ENCODE measurements at places on chromosomes 7 and 10.

DNA sequence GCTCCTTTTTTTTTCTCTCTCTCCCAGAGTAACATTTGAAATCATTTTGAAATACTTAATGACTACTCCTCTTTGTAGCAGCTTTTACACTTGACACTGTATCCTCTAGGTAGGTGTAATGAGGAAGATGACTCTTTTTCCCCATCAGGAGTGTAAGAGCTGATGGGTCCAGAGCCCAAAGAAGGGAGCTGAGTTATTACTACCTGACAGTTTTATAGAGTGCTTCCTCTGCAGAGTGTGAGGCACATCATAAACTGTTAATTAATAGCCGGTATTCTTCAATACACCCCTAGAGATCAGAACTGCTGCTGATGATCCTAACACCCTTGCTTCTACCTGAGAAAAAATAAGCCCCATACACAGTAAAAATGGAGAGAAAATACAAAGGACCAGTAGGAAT is 279.8 kb upstream of the SEMA3A start:
- no peak for DNase-seq

DNA sequence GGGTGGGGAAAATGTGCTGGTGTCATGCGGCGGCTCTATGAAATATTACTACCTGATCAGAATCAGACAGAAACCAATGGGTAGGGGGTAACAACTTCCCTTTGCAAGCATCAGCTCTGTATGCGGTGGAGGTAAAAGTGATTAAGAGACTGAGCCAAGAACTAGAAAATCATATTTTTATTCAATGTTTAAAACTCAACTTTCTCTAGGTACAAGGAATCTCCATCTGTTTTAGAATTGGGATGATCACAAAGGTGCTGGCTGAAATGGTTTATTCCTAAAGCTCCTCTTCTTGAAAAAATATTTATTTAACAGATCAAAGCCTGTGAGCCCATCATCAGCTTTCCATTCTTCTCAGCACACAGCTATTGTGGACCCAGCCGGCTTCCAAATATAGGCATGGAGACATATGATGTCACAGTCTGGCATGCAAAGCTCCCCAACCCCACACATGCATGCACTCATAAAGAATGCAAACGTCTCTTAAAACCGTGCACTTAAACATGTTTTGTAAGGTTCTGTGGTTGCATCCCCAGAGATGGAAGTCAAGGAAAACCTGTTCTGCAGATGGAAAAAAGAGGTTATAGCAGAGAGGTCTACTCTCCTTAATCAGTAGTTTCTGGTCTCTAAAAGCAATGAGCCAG is 126.0 kb downstream of the SKIDA1 start:
- DNase-seq, result no peak

DNA sequence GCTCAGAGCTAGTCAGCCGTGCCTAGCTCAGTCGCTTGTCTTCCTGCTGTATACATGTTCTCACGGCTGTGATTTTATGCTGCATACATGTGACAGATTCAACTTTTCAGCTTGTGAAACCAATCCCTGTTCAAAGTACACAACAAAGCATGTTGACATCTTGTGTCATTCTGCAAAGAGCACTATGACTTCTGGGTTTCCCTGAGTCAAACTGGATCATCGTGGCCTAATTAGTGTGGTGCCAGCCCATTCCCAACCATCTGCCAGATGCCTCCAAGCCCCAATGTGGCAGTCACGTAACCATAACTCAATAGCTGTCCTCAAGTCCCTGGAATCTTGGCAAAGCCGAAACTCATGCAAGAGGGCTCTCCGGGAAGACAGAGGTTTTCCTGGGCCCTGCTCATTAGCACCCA is 144.8 kb downstream of the MYOF start:
- DNase-seq, result no peak

- DNase-seq, result no peak
Measured at GRCh38 chr10:52348037-52348564, 34.0 kb downstream of the DKK1 start.

DNA sequence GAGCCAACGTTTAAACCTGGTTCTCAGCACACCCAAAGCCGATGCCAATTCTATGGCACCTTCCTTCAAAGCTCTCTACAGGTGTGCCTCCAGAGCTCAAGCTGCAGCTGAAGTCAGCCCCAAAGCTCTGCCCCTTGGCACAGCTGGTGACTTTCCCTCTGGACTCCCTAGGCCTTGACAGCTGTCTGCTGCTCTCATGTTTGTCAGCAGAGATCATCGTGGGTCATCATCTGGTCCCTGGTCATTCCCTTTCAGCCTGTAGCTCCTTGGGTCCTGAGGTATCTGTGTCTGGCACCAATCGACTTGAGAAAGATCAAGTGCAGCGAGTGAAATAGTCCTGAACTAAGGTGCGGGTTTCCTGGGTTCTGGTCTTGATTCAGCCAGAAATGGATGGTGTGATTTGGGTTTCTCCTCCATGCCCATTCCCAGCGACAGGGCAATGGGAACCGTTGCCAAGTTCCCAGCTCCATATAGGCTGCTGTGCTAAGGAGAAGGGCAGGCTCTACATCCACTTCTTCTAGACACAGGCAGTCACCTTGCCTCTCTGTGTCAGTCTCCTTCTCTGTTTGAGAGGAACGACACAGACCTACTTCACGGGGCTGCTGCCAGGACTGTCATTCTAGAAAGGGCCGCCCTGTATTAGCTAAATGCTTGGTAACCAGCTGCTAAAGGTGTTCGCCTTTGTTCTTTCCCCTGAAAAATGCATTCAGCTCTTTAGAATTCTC is 3.6 kb downstream of the PKD1L1 start:
- no peak for DNase-seq

DNA sequence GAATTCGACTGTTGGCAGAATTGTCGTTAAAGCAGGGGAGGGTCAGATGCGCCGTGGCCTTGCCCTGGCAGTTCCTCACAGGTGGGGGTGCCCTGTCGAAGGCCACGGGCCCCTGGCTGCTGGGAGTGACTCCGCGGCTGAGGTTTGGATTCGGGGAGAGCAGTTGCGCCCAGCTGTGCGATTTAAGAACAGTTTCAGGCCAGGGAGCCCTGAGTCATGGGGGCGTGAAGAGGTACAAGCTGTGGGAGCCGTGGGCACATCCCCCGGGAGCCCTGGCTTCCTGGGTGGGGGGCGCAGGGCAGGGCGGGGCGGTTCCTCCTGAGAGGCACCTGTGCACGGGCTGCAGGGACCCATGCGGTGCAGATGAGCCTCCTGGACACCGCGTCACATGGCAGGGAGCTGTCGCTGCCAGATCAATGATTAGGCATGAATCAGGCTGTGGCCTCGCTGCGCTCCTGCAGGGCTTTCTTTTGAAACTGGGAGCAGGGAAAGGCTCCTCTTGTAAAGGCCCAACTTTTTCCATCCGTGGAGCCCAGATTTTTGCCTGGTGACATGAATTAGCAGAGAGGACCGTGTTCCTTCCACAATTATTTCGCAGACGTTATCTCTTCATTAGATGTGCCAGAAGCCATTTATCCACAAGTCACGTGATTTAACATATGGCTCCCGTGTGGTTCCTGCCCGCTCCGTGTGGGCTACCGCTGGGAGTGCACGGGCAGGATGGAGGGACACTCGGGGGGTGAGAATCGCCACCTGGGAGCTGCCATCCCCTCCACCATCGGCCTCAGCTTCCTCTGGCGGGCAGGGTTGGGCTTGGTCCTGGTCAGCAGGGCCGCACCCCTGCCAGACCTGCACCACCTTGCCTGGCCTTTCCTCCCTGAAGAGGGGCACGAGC is 918 bp downstream of the PWWP2B start:
- DNase-seq, result no peak

DNA sequence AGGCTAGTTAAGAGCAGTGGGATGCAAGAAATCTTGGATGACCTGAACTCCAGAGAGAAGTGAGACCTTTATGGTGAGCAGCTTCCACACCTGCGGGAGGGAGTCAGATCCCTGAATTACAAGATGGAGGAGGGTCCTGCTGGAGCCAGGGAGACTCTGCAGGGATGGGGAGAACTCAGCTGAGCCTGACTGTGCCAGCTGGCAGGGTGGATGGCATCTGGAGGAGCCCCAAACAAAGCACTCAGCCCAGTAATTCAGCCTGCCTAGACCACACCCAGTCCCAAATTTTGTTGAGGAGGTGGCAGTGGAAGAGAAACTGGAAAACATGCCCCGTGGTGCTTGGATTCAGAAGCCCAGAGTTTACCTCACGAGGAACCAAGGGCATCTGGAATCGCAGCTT is 208.2 kb downstream of the WDR11 start:
- DNase-seq, result no peak

DNA sequence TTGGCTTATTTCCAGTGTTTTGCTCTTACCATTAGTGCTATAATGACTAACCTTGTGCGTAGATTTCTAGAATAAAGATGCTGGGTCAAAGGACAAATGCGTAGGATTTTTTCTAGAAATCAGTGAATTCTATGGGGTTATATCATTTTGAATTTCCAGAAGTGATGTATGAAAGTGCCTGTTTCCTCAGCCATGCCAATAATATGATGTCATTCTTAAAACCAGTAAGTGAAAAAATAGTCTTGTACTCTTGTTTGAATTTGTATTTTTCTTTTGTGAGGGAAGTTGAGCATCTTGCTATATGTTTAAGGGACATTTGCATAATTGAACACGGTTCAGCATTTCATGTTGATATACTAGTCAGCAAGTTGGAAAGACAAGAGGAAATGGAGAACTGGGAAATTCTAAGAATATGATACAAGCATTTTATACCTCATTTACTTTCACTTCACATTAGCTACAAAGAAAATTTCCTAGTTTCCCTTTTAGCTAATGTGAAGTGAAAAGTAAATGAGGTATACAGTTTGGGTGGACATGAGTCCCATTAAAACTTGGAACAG is 3.8 kb upstream of the DNAH11 start:
- DNase-seq, result no peak

- no peak for DNase-seq
Measured at GRCh38 chr7:39987641-39988347, 37.7 kb downstream of the CDK13 start.

GRCh38 chr10:4099202-4099601 is 314.2 kb upstream of the KLF6 start:
- no peak for DNase-seq

DNA sequence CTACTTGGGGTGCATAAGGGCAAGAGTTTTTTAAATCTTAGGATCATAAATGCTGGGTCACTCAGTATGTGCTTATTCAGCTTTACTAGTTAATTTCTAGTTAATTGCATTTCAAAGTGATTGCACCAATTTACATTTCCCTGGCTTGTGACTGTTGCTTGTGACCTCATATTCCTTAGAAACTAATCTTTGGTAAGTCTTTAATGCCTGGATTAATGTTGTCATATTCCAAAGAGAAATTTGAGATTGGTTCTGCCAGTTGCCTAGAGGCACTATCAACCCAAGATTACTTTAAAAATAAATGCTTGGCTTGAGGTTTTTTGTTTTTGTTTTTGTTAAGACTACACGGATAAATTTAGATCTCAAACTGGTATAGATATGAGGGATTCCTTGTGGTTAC is 103.1 kb downstream of the ANK3 start:
- no peak for DNase-seq

GRCh38 chr10:119166564-119166963 is 1.1 kb upstream of the SFXN4 start:
- DNase-seq, result no peak

DNA sequence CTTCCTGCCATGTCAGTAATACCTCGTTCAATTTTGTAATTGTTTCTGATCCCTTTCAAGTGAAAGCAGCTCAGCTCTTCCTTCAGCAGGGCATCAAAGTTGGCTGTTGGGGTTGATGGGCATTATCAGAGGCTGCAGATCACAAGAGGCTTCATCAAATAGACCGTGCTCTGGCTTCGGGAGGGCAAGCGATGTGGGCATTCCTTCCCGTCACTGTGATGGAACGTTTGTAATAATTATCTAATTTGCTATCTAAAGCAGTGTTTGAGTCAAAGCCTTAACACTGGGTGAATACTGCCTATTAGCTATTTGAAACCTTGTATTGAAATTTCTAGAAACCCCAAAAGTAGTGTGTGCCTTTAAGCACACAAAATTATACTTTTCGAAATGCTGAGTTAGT is 170.1 kb downstream of the OTUD1 start:
- no peak for DNase-seq

DNA sequence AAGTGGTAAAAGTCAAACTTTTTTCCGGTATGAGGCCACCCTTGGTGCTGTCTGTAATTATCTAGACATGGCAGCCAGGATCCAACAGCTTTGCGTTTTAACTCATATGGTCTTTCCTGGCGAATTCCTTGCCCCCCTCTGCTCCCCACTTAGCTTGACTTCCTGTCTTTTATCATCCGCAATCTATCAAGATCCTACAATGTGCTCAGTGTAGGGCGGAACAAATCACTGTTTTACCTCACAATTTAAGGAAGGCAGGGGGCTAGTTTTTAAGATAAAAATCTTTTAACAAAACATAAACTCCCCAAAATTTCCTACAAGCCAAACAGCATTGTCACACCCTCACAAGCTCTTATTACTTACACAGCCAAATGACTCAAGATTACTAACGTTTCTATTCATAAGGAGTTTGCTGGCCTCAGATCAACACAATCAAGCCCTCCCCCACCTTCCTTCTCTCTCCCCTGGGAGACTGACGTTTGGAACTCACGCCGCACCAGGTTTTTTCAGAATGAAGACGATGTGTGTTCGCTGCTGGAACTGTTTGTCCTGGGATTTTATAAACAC is 1.3 kb upstream of the CDK14 start:
- no peak for DNase-seq

GRCh38 chr10:82472406-82473335 is 597.7 kb downstream of the NRG3 start:
- DNase-seq, result no peak

DNA sequence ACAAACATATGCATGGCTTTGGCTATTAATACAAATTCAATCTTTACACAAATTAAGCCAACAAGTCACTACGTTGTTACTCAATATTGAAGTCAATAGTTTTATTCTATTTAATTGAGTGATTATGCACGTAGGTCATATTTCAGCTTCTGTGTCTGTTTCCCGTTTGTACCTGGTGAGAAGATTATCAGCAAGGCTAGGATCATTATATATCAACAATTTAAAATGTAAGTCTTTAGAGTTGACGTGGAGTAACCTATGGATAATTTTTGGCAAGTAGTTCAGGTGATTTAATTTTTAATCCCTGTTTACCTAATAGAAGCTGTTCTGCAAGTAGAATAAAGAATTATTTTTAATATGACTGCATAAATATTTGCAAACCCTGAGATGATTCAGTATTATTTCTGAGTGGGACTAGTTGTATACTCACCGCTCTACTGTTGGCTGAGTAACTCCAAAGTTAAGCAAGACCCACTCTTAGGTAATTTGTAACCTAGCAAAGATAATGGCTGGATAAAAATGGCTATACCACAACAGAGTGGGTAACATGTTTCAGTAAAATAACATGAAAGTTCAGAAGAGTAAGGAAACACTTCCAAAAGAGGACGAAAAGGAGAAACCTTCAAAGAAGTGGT is 161.0 kb downstream of the HGF start:
- no peak for DNase-seq

All from GM18507 (cell line).